Colonic mucosa (tissue), 4 donors: ENCODE measurements at places on chromosomes 16 and 17.

GRCh38 chr16:78321620-78322360 is 222.3 kb downstream of the WWOX start:
- no peak for DNase-seq

GRCh38 chr17:68249354-68249765 is 1.5 kb downstream of the AMZ2 start:
- no peak for DNase-seq

DNA sequence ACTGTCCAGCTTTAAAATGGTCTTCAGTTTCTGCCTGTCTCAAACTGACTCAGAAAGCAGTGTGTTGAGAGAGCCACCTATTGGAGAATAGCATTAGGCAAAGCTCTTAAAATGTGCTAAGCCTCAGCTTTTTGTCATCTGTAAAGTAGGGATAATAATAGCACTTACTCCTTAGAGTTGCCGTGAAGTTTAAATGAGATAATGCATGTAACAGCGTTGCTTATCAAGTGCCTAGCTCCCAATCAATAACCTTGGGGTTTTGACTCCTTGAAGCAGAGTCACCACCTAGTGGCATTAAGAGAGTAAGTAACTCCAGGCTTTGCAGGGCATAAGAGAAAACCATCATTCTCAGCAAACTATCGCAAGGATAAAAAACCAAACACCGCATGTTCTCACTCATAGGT is 163.3 kb downstream of the HS3ST2 start:
- no peak for DNase-seq

- DNase-seq, result no peak
Measured at GRCh38 chr16:35598696-35599332, 2139.4 kb downstream of the TP53TG3F start.

DNA sequence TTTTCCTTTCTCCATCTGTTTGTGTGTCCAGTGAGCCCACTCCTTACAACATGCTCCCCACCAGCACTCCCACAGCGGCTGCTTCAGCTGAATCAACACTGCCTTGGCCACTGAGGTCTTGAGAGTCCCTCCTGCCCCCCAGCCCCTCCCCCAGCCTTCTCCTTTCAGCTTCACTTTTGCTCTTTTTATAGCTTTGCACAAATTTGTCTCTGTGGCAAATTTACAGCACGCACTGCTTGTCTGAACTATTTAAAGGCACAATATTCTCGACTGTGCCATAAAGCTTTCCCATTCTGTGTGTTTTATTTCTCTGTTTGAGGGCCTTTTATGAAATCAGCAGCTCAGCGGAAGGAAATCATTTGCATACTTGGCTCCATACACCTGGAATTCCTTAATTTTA is 579.3 kb downstream of the TOX3 start:
- DNase-seq, result no peak

- DNase-seq, result no peak
Measured at GRCh38 chr16:27220991-27221390, 17.7 kb downstream of the KDM8 start.

- no peak for DNase-seq
Measured at GRCh38 chr16:23960081-23960885, 124.5 kb downstream of the PRKCB start.

DNA sequence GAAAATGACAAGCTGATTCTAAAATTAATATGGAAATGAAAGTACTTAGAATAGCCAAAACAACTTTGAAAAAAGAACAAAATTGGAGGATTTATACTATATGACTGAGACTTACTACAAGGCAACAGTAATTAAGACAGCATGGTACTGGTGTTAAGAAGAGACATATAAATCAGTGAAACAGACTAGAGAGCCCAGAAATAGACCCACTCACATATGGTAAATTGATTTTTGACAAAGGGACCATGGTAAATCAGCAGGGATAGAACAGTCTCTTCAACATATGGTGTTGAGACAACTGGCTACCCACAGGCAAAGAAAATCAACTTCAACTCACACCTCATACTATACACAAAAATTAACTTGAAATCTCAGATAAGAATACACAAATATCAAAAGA is 12.9 kb downstream of the CMC2 start:
- DNase-seq, result no peak

- no peak for DNase-seq
Measured at GRCh38 chr16:49833796-49834530, 21.9 kb downstream of the ZNF423 start.

DNA sequence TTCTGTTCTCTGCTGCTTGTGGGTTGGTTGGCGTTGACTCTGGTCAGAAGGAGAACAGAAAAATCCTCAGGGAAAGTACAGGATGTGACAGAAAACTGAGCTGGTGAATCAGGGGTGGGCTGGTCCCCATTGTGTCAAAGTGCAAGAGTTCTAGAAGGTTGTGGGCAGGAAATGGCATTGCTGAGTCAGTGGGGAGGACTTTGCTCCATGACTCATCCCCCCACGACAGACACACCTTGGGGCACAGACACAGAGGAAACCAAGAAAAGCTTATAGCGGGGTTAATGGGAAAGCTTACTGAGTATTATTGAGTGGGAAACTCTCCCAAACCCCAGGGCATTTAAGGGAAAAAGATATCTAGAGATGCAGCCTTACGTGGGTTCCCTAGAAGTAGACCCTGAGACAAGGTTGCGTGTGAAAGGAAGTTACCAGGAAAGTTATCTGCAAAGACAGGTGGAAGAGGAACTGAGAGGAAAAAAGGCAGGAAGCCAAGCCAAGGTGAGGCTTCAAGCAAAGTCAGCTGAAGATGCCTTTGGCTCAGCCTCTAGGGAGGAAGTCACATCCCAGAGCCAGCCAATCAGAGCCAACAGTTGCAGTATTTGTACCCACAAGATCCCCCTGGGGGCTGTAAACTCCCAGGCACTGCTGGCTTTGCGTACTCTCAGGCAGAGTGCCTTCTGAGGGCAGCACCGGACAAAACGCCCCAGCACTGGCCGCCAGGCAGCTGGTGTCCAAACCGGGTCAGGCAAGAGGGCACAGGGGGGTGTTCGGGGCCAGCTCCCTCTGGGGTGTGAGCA is 86.4 kb downstream of the FOXL1 start:
- peak; percentile 63 for DNase-seq

DNA sequence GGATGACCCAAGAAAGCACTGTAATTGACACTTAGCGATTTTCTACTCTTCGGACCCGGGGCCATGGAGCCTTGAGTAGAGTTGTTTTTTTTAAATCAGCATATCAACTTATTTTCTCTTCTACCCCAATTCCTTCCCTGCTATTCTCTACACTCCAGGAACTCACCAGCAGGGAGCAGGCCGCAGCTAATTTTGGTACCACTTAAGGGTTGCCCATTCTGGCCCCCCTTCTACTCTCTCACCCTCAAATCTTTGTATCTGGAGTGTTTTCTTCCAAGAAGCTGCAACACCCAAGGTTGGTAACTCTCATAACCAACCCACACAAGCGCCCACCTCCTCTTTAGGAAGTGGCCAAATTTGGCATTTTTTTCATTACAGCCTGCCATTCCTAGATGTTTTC is 5.5 kb upstream of the ERAL1 start:
- no peak for DNase-seq

DNA sequence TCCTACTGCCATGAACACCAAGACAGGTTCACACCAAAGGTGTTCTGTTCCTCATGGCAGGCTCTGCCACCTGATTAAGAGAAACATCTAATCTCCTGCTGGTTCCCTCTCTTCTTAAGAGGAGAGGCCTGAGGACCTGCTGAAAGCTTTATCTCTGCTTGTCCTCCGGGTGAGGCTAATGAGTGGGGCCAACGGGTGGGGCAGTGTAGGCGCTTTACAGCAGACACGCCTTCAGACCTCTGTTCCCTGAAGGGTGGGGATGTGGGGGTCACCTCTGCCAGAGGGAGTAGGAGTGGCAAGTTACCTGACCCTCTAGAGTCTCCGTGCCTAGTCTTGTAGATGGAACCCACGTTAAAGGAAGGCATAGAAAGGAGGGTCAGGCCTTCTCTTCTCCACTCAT is 4.2 kb upstream of the MRM1 start:
- DNase-seq, result peak; percentile 79

DNA sequence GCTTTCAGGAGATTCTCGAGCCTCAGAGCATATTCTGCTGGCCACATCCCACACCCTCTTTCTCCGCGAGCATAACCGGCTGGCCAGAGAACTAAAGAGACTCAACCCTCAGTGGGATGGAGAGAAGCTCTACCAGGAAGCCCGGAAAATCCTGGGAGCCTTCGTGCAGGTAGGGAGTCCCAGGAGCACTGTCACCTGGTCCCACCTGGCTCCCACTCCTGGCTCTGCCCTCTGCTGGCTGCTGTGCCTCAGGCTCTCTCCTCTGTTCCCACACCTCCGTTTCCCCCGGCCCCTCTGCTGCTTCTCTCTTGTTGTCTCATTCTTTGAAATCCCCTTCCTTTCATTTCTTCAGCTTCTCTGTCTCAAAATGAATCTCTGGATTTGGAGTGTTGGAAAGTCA is 16.4 kb downstream of the LPO start:
- no peak for DNase-seq

DNA sequence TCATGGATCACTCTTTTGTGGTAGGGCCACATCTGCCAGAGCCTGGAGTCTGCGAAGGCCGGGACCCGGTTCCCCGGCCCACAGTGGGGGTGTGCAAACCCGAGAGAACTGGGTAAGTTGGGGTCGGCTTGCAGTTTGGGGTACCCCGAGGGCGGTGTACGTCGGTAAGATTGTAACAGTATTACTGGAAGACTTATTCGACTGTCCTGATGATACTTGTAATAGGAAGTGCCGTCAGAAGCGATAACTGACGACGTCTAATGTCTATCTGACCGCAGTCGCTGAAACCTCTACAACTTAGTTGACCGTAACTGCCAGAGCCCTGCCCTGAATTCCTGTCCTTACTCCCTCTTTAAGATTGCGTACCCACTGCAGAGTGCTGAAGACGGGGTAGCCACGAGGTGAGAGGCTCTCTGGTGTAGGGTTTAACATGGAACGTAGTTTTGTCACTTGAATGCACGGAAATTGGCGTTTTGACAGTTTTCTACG is 24.0 kb downstream of the TRPV2 start:
- peak; percentile 42 for DNase-seq

DNA sequence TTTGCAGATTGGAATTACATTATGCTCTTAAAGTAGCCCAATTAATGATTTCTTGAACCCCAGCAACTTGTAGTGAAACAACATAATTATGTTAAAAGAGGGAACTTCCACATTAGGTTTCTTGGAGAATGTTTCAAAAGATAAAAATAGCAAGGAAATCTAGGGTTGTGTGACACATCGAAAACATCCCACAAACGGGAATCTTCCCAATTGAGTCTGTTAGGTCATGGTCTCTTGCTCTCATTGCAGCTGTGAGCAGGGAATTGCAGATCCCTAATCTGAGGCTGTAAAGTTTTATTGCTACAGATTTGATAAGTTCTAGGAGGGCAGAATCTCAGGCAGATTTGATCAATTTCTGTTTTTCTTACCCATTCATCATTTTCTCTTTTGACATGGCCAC is 6.7 kb upstream of the LPO start:
- DNase-seq, result no peak

DNA sequence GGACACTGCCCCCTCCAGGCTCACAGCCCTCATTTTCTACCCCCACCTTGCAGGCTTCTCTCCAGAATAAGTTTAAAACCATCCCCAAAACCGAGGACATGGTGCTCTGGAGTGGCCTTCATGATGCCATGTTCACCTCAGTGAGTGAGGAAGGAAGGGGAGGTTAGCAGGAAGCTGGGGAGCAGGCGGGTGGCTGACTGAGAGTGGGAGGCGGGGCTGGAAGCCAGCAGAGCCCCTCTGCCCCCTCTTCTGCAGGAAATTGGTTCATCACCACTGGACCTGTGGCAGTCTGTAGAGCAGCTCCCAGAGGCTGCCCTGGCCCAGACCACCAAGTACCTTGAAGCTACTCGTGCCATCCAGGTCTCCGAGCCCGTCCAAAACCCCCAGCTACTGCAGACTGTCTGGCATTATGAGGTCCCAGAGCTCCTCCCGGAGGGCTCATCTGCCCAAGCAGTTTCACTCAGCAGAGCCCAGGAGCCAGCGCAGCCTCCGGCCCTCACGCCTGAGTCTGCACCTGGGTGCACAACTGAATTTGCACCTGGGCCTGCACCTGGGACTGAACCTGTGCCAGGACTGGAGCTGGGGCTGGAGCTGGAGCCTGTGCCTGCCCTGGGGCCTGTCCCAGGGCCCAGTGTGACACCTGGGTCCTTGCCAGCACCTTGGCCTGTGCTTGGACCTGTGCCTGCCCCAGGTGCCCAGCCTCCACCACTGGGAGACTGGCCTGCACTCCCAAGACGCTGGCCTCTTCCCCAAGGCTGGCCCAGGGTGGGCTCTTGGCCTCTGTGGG is 19.0 kb downstream of the C16orf96 start:
- DNase-seq, result no peak

GRCh38 chr16:11667221-11667823 is 933 bp upstream of the SNN start:
- no peak for DNase-seq
